CD4-positive, alpha-beta T cell treated with Interferon gamma for 1 hour (primary cell): ENCODE measurements at places on chromosomes 13 and 19.

- no peak for DNase-seq
Measured at GRCh38 chr13:48728226-48728625, 74.5 kb downstream of the CYSLTR2 start.

DNA sequence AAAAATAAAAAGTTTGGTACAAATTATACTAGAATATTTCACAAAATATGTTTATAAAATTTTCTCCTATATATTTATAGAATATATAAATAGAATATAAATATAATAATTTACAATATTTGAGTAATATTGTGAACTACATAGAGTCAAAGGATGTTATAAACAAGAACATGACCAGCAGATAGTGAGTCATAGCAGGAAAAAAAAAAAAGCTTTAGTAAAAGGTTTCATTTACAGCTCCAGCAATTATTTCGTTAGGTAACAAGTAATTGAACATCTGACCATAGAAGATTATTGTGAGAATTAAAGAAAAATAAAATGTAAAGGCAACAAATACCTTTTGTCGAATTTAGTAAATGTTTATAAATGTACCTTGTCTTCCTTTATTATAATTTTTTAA lies 864.1 kb downstream of the PCDH17 start:
- no peak for DNase-seq

DNA sequence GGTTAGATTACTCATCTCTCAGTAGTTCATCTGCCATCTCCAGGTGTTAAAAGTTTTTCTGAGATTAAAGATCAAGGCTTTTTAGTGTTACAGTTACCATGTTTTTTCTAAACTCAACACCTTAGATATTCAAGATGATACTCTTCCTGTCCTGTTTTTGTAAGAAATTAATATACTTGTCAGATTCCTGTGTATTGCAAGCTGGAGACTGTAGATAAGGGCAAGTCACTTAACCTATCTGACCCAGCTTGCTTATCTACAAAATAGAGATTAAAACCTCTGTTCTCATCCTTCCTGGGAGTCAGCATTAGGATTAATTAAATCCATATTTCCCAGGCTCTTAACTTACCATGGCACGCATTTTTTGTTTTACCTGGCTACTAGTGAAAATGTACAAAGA lies 25.2 kb downstream of the SUGT1 start:
- no peak for DNase-seq

DNA sequence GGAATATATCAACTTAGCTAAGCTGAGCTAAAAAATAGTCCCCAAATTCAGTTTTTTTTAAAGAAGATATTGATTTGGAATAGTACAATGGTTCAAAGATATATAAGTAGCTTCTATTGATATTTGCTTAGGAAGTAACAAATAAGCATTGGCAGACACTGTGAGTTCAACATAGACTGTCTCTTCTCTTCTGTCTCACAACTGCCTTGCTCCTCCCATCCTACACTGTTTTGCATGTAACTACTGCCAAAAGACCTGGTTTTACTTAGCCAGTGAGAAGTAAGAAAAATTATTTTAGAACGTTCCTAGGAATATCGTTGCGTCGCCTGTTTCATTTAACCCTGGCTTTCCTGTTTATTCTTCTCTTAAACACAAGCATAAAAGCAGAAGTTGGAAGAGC lies 859.0 kb upstream of the SPRY2 start:
- DNase-seq, result no peak

GRCh38 chr13:36530050-36530789 lies 97.9 kb downstream of the CCNA1 start:
- no peak for DNase-seq

GRCh38 chr19:30332445-30333234 lies 39.5 kb upstream of the ZNF536 start:
- no peak for DNase-seq

DNA sequence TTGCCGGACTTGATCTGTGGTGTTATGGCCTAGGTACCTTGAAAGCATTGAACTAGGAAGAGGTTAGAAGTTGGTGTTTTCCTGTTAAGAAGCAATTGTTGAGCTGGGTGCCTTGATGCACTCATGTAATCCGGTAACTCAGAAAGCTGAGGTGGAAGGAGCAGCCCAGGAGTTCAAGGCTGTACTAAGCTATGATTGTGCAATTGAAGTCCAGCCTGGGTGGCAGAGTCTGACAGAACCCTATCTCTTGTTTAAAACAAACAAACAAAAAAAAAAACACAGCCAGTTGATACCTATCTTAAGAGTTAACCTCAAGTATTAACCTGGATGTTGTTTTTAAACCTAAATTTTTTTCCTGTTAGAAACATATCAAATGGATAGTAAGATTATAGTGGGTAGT lies 19.3 kb downstream of the SAFB start:
- DNase-seq, result no peak

DNA sequence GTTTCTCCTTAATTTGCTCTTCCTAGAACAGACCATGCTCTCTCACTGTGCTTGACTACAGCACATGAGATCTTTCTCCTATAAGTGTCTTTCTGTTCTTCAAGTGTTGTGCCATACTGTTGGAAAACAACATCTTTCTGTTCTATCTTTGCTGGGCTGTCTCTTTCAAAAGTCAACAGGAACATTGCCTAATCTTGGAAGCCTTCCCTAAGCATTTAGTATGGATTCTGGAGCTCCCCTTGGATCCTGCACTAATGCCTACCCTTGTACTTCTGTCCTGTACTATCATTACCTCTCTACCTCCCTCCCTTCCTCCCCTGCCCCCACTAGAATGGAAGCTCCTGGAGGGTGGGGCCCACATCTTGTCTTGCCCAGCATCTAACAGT lies 26.8 kb downstream of the STARD13 start:
- DNase-seq, result no peak
